Left lobe of liver (tissue), 2 donors: ENCODE measurements at places on chromosomes 11 and 22. TPM values are rescaled to one million over a fixed set of nuclear protein-coding genes. Genes with fewer than 3 reads are reported as not detected.
A peak's percentile ranks its signal among the peaks of the same experiment; 100 is the strongest.

Gene MICALL1
- 9.5 TPM for total RNA-seq

DNA sequence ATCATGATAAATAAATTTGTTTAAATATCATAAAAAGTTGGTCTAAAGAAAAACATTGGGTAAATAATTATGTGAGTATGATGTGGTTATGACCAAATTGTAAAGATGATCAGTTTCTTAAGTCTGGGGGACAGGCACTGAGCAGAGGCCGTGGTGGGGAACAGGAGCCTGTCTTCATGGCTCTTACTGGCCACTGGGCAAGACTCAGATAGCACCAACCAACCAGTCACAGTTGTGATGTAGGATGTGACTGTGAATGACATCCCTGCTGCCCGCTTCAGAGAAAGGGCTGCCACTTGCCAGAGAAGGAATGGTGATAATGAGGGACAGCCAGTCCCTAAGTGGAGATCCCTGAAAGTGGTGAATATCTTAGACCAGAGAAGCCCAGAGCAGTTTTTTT lies 7.0 kb downstream of the PTPRJ start:
- DNase-seq = no peak

Gene TRIM66
- total RNA-seq = 13.3 TPM

Gene OR5A1
- not detected for total RNA-seq

DNA sequence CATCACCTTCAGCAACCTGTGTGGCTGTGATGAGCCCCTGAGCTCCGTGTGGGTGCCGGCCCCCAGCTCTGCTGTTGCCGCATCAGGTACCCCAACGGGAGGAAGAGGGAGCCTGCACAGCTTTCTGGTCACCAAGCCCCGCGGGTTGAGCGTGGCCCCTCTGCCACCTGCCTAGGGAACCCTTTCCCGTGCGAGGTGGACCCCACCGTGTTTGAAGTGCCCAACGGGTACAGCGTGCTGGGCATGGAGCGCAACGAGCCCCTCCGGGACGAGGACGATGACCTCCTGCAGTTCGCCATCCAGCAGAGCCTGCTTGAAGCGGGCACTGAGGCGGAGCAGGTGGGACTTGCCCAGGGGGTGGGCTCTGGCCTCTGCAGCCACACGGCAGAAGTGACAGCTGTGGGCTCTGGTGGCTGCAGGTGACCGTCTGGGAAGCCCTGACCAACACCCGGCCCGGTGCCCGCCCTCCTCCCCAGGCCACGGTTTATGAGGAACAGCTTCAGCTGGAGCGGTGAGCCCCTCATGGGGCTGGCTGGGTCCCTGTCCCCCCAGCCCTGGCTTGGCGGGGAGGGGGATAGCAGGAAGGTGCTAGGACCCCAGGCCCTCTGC lies 1.9 kb upstream of the SSH3 start:
- peak; percentile 48 for DNase-seq
